ENCODE measurements at places on chromosomes 11 and 22.

DNA sequence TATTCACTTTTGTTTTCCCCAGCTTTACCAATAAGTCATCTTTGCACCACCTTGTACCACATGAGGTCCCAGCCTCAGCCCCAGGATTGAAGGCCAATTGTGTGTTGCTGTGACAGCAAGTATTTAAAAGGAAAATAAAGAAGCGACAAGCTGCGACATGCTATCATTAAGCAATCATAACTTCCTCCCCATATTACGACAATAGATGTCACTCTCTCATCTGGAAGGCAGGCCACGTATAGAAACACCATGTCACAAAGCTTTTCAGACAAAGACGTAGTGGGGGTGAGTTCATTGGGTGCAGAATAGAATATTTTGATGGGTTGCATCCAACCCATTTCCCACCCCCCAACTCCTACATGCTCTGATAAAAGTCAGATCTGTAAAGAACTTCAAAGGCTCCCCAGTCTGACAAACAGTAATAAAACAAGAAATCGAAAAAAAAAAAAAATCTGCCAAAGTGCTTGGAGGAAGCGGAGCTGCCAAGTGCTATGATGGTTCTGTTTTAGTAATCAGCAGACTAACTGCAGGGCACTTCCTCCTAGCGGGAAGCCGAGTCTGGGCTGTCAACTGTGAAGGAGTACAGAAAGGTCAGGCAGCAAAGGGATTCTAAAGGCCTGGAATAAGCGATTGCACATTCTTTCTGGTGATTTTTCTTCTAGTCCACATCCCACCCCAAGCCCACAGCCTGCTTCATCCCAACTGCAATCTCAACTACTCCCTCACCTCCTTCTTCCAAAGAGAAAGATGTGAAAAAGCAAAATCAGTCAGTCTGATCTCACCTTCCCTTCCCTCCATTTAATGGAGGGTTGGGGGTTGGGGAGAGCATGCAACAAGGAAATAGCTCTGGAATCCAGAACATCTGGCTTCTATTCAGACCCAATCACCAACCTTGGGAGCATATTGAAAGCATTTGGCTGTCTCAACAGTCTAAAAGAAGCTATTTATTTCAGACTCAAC, 131.4 kb upstream of the UBASH3B start:
- DNase-seq: no peak

DNA sequence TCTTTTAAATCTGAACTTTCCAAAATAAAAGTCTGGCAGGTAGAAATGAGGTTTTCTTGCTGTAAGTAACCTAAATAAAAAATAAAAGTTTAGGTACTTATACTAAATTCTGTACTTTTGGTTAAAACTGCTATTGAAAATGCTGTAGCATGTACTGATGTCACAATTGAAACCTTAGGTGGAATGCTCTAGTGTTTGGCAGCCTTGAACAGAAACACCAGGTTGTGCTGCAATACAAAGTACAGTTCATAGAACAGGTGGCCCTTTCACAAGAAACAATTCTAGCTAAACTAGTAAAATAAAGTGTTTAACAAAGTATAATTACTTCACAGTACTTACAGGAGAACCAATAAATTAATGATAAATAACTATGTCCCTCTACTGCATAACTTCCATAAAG, 25.1 kb downstream of the NPAT start:
- DNase-seq: peak; percentile 13

DNA sequence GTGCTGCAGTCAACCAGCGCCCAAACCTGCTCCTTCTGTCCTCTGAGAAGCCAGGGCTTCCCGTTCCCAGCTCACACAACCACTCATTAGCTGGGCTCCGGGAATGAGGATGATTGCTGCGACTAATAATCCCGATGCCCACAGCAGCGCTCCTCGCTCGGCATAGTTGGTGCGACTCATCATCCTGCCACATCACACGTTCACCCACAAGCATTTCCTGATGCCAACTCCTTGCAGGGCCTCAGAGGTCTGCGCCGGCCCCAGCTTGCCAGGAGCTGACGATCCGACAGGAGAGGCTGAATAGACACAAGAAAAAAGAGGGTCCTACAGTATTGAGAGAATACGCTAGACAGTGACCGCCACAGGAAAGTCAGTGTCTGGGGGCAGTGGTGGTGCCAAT, 10.6 kb upstream of the CSNK1E start:
- DNase-seq: no peak

GRCh38 chr22:35435201-35435740, 35.3 kb downstream of the MCM5 start:
- no peak for DNase-seq

DNA sequence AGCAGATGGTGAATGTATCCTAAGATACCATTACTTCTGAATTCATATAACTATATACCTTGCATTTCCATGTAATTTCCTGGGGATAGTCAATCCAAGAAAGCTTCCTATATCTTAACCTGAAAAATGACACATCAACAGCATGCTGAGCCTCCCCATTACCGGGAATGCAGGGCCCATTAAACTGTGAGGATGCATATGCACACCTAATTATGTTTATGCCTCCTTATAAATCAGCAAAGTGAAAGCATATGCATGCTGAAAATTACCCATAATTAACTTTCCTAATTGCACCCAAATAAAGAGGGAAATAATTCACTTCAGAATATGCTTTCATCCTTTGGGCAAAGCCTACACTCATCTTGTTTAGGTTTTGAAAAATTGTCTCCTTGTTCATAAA, 663.0 kb downstream of the KCNA4 start:
- DNase-seq: no peak

- DNase-seq: no peak
Observed at GRCh38 chr11:85572056-85572455, 55.1 kb downstream of the DLG2 start.

DNA sequence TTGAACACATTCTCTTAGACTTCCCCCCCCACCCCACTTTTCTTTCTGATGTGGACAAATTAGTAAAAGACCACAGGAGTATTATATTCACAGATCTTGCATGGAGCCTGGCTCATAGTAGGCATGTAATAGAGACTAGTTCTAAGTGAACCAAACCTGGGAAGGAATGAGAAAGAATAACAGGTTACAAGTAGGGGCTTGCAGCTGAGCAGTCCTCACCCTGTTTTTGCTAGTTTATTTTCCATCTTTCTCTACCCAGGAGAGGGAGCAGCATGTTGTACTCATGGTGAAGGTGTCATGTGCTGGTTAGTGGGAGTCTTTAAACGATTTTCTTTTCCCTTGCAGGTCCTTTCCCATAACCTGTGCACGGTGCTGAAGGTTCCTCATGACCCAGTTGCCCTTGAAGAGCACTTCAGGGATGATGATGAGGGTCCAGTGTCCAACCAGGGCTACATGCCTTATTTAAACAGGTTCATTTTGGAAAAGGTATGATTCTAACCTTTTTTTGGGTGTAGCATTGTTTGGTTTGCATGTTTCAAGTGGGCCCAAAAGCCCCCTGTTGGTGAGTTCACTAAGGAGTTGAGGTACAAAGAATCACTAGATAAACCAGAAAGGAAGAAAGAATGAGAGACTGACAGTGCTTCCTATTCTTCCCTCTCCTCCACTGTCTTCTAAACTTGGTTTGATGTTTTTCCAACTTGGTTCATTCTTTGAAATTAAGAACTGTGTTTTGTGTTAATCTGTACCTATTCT, 30.1 kb downstream of the SWAP70 start:
- no peak for DNase-seq

DNA sequence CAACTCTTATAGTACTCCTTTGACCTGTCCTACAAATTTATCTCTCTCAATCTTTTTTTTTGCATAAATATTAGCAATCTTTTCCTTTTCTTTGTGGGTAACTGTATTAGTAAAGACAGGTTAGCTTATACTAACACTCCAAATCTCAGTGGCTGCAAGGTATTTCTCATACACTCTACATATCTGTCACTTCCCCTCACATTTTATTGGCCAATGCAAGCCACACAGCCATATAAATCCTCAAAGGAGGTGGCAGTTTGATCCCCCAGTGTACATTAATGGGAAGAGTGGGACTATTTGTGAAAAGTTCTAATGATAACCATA, 42.6 kb upstream of the EED start:
- peak; percentile 27 for DNase-seq

DNA sequence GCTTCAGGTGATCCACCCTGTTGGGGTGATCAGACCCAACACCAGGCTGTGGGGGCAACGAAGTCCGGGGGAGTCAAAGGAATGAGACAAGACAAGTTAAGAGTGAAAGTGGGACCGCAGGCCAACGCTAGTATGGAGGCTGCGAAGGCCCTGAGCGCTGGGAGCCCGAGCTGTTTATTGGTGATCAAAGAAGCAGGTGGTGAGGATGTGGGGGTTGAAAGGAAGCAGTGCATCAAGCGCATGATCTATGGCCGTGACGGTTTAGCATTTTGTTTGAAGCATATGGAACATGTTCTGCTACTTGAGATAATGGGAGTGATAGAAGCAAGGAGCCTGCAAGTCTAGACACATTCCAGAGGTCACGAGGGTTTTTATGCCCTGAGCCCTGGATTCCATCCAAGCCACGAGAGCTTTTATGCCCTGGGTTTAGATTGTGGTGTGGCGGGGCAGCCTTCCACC, 49.5 kb downstream of the MCHR1 start:
- no peak for DNase-seq

DNA sequence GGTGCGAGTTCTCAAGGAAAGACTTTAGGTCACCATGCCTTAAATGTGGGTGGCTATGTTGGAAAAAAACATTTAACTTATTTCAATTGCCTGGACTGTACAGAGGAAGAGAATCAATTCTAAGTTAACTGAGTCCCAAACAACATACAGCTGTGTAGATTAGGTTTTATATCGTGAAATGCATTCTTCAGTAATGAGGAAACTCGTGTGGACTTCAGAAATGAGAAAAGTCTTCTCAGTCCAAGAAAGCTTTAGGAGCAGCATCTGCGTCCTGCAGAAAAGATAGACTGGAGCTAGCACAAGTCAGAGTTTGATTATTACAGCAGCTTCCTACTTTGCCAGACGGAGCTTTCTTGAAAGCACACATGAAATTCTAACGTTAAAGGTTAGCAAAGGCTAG, 673.0 kb downstream of the OPCML start:
- DNase-seq: no peak

- DNase-seq: no peak
Observed at GRCh38 chr11:105202422-105202821, 62.9 kb upstream of the CARD18 start.
